ENCODE measurements at places on chromosomes 7 and 10.
A peak's percentile ranks its signal among the peaks of the same experiment; 100 is the strongest.

- DNase-seq: peak; percentile 19
Observed at GRCh38 chr10:119360181-119360921, 153.0 kb downstream of the GRK5 start.

GRCh38 chr7:98120559-98120958 is 13.9 kb downstream of the LMTK2 start:
- no peak for DNase-seq

- no peak for DNase-seq
Observed at GRCh38 chr10:12796401-12797160, 204.9 kb downstream of the CCDC3 start.

GRCh38 chr7:147857152-147858140 is 733.1 kb upstream of the C7orf33 start:
- no peak for DNase-seq

GRCh38 chr10:72552857-72553256 is 73.0 kb downstream of the MICU1 start:
- no peak for DNase-seq

DNA sequence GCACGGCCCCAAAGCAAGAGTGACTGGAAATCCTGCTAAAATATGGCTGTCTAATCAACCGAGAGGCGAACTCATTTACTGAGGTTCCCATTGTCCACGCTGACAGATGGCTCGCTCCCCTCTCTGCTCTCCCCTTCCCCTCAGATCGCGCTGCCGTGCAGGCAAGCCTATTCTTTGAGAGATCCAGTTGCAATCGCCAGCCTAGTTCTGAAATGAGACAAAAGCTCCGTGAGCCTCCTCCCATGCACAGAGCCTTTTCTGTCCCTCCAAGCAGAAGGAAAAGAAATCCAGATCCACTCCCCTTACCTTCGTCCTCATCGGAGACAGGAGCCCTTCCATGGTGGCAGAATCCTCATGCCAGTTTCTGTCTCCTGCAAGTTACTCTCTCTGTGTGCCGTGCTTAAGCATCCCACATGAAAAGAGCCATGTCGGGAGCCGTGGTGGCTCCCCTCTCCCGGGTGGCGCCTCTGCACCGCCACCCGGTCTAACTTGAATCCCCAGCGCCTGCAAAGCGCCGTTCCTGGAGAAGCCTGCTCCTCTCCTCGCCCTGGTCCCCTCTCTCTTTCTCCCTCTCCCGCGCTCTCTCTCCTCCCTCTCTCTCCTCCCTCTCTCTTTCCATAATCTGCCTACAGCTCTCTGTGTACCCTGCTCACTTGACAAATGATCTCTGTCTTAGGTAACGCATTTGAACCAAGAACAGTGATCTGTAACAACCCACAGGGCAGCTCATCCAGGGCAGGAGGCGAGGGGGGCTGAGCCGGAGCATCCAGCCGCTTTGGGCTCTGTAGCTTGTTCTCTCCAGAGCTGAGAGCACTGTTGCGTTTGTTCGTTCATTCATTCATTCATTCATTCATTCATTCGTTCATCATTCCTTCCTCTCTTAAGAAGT is 156.8 kb downstream of the FRMD4A start:
- DNase-seq: no peak

DNA sequence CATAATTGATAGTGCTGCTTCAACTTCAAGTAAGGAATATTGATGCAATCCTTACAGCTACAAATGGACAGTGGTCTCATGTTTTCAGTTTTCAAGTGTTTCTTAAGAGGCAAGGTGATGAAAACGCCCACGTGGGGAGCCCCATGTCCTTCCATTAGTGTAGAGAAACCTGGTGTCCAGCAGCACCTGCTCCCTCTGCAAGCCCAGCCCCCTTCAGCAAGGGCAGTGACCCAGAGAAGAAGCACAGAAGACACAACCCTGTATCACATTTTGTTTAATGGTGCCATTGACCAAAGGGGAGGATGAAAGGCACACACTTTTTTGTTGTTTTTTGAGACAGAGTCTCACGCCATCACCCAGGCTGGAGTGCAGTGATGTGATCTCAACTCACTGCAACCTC is 143.7 kb downstream of the EGFR start:
- no peak for DNase-seq

GRCh38 chr10:61793760-61794703 is 107.5 kb upstream of the ARID5B start:
- DNase-seq: no peak

GRCh38 chr7:139682136-139683013 is 95.4 kb downstream of the HIPK2 start:
- peak; percentile 44 for DNase-seq

DNA sequence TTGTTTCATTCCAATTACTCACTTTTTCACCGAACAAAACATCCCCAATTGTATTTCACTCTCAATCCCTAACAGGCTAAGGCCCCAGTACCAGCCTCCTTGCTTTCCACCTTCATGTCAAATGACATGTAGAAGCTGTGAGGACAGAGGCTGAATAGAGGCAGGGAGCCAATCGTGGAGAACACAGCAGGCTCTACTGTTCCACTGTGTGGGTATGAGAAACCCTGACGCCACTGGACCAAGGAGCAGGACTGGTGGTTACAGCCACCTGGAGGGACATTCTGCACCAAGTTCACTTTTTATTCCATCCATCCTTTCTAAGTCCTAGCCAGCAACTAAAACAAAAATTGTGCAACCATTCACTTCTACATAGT is 502.8 kb downstream of the SORCS1 start:
- DNase-seq: no peak

GRCh38 chr10:9469663-9470205 is 1415.2 kb downstream of the GATA3 start:
- DNase-seq: no peak

All from stimulated activated CD4-positive, alpha-beta T cell treated with anti-CD3 and anti-CD28 coated beads, Interleukin-2, amount 100 ng/mL, for 48 hours (primary cell).